Liver (tissue), 10 donors: ENCODE measurements at places on chromosomes 2 and 18. TPM values are rescaled to one million over a fixed set of nuclear protein-coding genes. Genes with fewer than 3 reads are reported as not detected.

- H3K27ac ChIP-seq, result peak overlapping the region; percentile 57
- DNase-seq, result no peak
- H3K4me3 ChIP-seq, result no peak overlapping the region
- H3K36me3 ChIP-seq, result peaks cover 8% of the 10 kb centered on the region
Observed at GRCh38 chr2:230356084-230356483, 29.1 kb downstream of the SP140L start.

DNA sequence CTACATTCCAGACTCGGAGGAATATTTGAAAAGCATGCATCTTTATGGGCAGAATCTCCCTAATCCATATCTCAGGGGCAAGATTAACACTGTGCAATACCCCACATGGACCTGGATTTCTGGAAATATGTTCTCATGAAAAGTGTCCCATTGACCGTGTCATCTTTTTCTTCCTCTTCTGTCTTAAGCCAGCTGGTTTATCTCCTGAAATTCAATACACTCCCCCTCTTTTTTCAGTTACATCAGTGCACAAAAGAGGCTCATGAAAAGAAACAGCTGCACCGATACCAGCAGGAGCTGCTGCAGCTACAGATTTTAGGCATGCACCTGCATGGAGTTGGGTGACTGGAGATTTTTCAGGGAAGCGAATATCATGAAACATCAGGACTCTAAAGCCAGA is 117.2 kb downstream of the SLC4A3 start:
- no peak overlapping the region for H3K27ac ChIP-seq
- H3K27me3 ChIP-seq, result peaks cover 4% of the 10 kb centered on the region
- DNase-seq, result no peak
- no peak overlapping the region for H3K4me3 ChIP-seq

GRCh38 chr2:64114912-64115277 is 29.3 kb downstream of the PELI1 start:
- H3K27me3 ChIP-seq, result no peaks in the 10 kb centered on the region
- no peak overlapping the region for H3K4me3 ChIP-seq
- H3K36me3 ChIP-seq, result no peaks in the 10 kb centered on the region
- no peak for DNase-seq
- peaks cover 23% of the 10 kb centered on the region for H3K4me1 ChIP-seq

- no peaks in the 10 kb centered on the region for H3K4me1 ChIP-seq
- no peak overlapping the region for H3K4me3 ChIP-seq
- no peak overlapping the region for H3K27ac ChIP-seq
- DNase-seq, result no peak
Observed at GRCh38 chr2:217610401-217610814, 392.4 kb downstream of the TNS1 start.

DNA sequence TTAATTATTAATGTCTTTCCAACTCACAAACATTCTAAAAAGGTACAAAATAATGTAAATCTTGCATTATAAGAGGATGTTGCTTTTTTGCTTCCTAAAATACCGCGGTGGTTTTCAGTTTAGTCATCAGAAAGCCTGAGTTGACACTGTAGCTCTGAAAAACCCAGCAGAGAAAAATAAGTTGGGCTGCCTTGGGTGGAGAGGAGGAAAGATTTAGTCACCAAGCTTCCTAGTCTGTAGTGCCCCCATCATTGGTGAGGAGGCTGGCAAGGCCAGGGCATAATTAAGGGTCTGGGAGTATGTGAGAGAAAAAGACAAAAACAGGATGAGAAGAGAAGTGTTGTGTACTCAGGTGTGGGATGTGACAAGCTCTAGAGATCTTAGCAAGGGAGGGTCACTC is 5.7 kb downstream of the PTPRM start:
- no peaks in the 10 kb centered on the region for H3K27me3 ChIP-seq

GRCh38 chr2:221767106-221768012 is 195.3 kb upstream of the EPHA4 start:
- H3K36me3 ChIP-seq, result no peaks in the 10 kb centered on the region
- no peak overlapping the region for H3K27ac ChIP-seq
- no peaks in the 10 kb centered on the region for H3K27me3 ChIP-seq

GRCh38 chr2:198571393-198571792 is 767.0 kb downstream of the PLCL1 start:
- H3K27ac ChIP-seq, result no peak overlapping the region
- no peaks in the 10 kb centered on the region for H3K27me3 ChIP-seq
- H3K4me3 ChIP-seq, result no peak overlapping the region
- DNase-seq, result no peak
- no peaks in the 10 kb centered on the region for H3K4me1 ChIP-seq

GRCh38 chr2:186917866-186918265 is 68.9 kb upstream of the ZSWIM2 start:
- no peak for DNase-seq
- no peaks in the 10 kb centered on the region for H3K4me1 ChIP-seq
- no peak overlapping the region for H3K27ac ChIP-seq
- no peaks in the 10 kb centered on the region for H3K36me3 ChIP-seq
- no peak overlapping the region for H3K4me3 ChIP-seq

- no peak overlapping the region for H3K27ac ChIP-seq
- DNase-seq, result peak; percentile 83
- H3K4me1 ChIP-seq, result peaks cover 2% of the 10 kb centered on the region
- no peak overlapping the region for H3K4me3 ChIP-seq
- H3K36me3 ChIP-seq, result no peaks in the 10 kb centered on the region
Observed at GRCh38 chr2:231601356-231602229, 8.9 kb downstream of the TEX44 start.

GRCh38 chr2:233414777-233415570 is 60.7 kb downstream of the DGKD start:
- no peak overlapping the region for H3K4me3 ChIP-seq
- H3K27me3 ChIP-seq, result no peaks in the 10 kb centered on the region
- no peak overlapping the region for H3K27ac ChIP-seq
- no peaks in the 10 kb centered on the region for H3K36me3 ChIP-seq

GRCh38 chr2:190634381-190634780 is 14.5 kb upstream of the NAB1 start:
- H3K27me3 ChIP-seq, result no peaks in the 10 kb centered on the region
- H3K36me3 ChIP-seq, result no peaks in the 10 kb centered on the region
- no peaks in the 10 kb centered on the region for H3K4me1 ChIP-seq
- H3K4me3 ChIP-seq, result no peak overlapping the region

DNA sequence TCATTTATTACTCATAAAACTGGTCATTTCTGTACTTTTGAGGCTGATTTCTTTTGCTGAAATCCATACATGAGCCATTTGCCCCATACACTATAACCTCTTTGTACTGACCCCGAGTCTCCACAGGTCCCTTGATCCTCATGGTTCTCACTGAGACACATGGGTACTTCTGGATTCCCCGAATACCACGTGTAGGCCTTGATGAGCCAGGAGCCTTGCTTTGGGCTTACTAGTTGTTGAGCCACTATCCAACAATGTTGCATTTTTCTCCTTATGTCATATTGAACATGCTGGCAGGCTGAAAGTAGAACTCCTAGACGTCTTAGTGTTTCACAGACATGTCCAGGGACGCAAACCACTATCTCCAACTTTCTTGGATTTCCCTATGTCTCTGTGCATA is 2.4 kb upstream of the FBXO11 start:
- no peaks in the 10 kb centered on the region for H3K27me3 ChIP-seq
- no peak overlapping the region for H3K27ac ChIP-seq
- H3K4me3 ChIP-seq, result no peak overlapping the region
- no peak for DNase-seq
- no peaks in the 10 kb centered on the region for H3K4me1 ChIP-seq

GRCh38 chr18:45254709-45255082 is 360.6 kb upstream of the SLC14A2 start:
- no peaks in the 10 kb centered on the region for H3K36me3 ChIP-seq
- H3K27me3 ChIP-seq, result no peaks in the 10 kb centered on the region
- H3K4me3 ChIP-seq, result no peak overlapping the region
- no peak overlapping the region for H3K27ac ChIP-seq
- no peaks in the 10 kb centered on the region for H3K4me1 ChIP-seq

DNA sequence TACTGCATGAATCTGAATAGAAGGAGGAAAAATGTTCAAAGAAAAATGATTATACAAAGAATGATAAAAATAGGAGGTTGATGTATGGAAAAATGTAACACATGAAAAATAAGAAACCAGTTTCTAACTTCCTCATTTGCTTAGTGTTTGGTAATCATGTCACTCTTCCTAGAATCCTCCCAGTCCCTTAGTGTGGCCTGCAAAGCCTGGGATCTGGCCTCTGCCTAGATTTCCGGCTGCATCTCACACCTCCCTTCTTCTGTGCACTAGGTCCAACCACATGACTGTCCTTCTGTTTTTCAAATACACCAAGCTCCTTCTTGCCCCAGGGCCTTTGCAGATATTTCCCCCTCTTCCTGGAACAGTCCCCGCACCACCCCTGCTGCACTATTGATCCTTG is 76.8 kb upstream of the RBMS1 start:
- no peaks in the 10 kb centered on the region for H3K36me3 ChIP-seq
- H3K4me1 ChIP-seq, result no peaks in the 10 kb centered on the region
- H3K27me3 ChIP-seq, result no peaks in the 10 kb centered on the region

- H3K36me3 ChIP-seq, result no peaks in the 10 kb centered on the region
- no peak overlapping the region for H3K27ac ChIP-seq
- DNase-seq, result no peak
Observed at GRCh38 chr2:65775839-65776238, 343.4 kb upstream of the SPRED2 start.

MZT2B gene
- total RNA-seq, result 32.0 TPM

SNORC gene
- total RNA-seq, result 2.7 TPM

ASB1 gene
- 15.2 TPM for total RNA-seq

LONRF2 gene
- 0.23 TPM for total RNA-seq

MYL1 gene
- not detected for total RNA-seq

IGFBP5 gene
- total RNA-seq, result 43.4 TPM

PRKAG3 gene
- total RNA-seq, result not detected
